ENCODE measurements at places on chromosomes 7 and 10. TPM values are rescaled to one million over a fixed set of nuclear protein-coding genes. Genes with fewer than 3 reads are reported as not detected.

Gene IKZF1
- total RNA-seq, result 225 TPM

DNA sequence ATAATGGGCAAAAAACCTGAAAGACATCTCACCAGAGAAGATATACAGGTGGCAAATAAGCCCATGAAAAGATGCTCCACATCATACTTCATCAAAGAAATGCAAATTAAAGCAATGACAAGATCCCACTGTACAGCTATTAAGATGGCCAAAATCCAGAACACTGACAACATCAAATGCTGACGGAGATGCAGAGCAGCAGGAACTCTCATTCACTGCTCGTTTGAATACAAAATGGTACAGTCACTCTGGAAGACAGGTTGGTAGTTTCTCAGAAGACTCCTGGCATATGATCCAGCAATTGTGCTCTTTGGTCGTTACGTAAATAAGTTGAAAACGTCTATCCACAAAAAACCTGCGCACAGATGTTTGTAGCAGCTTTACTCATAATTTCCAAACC is 35.5 kb downstream of the KIN start:
- DNase-seq, result no peak
- no peak overlapping the region for H3K4me3 ChIP-seq
- H3K27ac ChIP-seq, result no peak overlapping the region

DNA sequence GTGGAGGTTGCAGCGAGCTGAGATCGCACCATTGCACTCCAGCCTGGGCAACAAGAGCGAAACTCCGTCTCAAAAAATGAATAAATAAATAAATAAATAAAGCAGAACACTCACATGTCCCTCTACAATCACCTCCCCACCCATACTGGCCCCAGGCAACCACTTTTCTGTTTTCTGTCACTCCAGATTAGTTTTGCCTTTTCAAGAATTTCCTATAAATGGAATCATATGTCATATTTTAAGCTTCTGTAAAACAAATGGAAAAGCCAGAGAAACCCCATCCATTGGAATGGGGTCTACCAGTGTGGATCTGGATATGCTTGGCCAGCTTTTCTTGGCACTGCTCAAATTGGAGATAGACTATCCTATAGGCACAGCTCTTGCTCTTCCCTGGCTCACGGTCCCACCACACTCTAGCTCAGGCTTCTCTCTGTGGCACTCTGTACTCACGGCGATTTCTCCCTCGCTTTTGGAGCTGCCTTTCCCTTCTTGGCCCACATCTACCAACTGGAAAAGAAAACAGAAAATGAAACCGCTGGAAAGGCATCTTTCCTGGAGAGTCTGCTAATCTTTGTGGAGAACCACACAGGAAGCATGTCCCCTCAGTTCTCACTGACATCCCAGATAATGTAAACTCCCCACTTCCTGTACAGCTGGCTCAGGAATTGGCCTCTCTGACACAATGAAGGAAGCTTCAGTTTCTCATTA is 210.1 kb downstream of the JCAD start:
- no peak overlapping the region for H3K27ac ChIP-seq
- H3K4me1 ChIP-seq, result no peaks in the 10 kb centered on the region
- no peak for DNase-seq
- H3K27me3 ChIP-seq, result peaks cover 14% of the 10 kb centered on the region
- H3K36me3 ChIP-seq, result no peaks in the 10 kb centered on the region

Gene SCIN
- 0.20 TPM for total RNA-seq

- H3K4me3 ChIP-seq, result no peak overlapping the region
- no peak overlapping the region for H3K27ac ChIP-seq
- no peaks in the 10 kb centered on the region for H3K36me3 ChIP-seq
Observed at GRCh38 chr10:5095687-5096086, 1.5 kb downstream of the AKR1C3 start.

Gene MUC3A
- not detected for total RNA-seq

DNA sequence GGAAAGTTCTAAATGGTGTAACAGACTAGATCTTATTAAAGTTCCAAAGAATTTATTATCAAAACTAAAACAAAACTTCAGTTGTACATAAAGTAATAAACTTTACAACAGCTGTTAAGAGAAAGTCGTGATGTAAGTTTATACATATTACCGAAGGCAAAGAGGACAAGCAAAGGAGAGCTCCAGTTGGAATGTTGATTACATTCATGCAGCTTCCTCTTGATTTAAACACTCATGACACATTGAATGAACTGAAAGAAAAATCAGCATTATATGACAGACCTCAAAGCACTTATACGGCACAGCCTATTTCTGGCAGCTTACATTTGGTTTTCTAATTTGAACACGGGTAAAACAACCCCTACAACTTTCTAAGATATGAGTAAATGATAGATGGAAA is 13.6 kb downstream of the SRI start:
- DNase-seq, result no peak
- no peak overlapping the region for H3K4me3 ChIP-seq
- H3K4me1 ChIP-seq, result peaks cover 18% of the 10 kb centered on the region
- H3K27me3 ChIP-seq, result no peaks in the 10 kb centered on the region
- peaks cover 22% of the 10 kb centered on the region for H3K36me3 ChIP-seq

DNA sequence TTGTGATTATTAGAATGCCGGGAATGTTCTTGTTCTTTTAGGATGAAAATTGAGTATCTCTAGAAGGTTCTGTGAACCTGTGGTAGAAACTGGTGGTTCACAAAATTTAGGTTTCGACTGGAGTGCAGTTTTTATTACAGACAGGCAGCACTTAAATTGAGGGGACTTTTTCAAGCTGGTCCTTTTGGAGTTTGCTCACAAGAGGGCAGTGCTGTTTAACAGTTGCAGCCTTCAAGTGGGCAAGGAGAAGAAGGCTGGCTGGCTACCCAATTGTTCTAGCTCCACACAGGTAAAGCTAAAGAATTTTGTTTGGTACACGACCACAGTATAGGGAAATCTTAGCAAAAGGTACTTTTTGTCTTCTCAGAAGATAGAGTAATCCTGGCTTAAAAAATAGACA is 233.6 kb downstream of the SNX13 start:
- no peaks in the 10 kb centered on the region for H3K4me1 ChIP-seq
- peaks cover 3% of the 10 kb centered on the region for H3K27me3 ChIP-seq
- peak; percentile 6 for DNase-seq
- H3K27ac ChIP-seq, result no peak overlapping the region
